ENCODE measurements at places on chromosomes 11 and 22.

DNA sequence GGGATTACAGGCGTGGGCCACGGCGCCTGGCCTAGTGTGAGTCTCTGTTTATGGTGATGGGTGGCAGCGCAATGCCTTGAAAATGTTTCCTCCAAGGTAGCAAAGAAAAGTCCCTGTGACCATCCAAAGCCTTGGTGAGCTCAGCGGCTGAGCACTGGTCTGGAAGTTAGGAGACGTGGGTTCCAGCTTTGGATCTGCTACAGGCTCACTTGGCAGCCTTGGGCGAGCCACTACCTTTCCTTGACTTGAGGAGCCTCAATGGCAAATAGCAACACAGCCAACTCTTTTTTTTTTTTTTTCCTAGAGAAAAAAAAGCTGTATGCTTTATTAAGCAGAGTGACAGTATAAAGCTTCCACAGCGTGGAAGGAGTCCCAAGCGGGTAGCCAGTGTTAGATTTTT is 61.3 kb upstream of the RASD2 start:
- DNase-seq, result no peak

- DNase-seq, result peak; percentile 17
Observed at GRCh38 chr11:8839957-8840945, 70.7 kb upstream of the AKIP1 start.

DNA sequence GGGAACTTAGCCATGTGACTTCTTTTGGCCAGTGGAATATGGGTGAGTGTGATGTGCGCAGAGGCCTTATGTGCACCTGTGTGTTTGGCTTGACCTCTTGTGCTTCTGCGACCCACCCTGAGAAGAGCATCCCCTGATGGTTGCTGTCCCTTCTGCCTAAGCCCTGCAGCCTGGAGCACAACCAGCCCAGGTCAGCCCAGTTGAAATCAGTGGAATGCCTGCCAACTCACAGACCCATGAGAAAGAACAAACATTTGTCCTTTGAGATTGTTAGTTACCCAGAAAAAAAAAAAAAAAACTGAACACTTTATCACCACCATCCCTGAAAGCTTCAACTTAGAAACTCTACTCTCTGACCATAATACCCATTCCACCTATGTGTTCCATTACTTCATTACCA is 38.5 kb downstream of the PAMR1 start:
- no peak for DNase-seq

DNA sequence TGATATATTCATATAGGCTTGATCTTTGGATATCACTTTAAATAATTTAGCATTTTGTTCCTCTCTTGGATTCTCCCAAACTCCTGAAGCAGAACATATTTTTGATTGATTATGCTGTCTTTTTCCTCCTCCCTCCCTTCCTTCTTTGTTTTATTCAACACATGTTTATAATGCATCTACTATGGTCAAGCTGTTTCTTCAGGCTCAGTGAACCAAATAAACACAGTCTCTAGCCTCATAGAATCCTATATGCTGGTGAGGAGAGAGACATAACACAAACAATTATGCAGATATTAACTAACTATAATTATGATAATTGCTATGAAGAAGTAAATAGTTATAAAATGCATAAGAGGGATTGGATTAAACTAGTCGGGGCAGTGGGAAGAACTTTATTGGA is 1023.6 kb upstream of the RAG2 start:
- no peak for DNase-seq

DNA sequence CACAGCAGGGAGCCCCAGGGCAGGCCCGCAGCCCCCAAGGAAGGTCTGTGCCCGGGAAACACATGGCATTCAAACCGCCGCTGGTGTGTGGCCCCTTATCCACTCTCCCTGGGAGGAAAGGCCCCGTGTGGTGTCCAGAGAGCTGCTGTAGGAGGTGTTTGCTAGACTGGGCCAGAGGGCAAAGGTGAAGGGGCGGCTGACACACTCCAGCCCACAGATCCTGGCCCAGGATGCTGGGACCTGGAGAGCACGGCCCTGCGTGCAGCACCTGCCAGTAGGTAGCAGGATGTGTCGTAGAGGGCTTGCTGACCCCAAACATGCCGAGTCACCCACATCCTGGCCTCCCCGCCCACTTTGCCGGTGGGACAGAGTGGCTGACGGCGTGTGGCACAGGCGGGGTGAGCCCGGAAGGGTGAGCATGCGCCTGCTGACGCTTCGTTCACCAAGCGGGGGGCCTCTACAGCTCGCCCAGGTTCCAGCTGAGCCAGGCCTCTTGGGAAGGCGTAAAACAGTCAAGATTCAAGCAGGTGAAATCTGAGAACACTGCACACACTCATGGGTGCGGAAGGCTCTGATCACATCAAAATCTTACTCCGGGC is 11.0 kb downstream of the OSBPL5 start:
- DNase-seq, result peak; percentile 13

DNA sequence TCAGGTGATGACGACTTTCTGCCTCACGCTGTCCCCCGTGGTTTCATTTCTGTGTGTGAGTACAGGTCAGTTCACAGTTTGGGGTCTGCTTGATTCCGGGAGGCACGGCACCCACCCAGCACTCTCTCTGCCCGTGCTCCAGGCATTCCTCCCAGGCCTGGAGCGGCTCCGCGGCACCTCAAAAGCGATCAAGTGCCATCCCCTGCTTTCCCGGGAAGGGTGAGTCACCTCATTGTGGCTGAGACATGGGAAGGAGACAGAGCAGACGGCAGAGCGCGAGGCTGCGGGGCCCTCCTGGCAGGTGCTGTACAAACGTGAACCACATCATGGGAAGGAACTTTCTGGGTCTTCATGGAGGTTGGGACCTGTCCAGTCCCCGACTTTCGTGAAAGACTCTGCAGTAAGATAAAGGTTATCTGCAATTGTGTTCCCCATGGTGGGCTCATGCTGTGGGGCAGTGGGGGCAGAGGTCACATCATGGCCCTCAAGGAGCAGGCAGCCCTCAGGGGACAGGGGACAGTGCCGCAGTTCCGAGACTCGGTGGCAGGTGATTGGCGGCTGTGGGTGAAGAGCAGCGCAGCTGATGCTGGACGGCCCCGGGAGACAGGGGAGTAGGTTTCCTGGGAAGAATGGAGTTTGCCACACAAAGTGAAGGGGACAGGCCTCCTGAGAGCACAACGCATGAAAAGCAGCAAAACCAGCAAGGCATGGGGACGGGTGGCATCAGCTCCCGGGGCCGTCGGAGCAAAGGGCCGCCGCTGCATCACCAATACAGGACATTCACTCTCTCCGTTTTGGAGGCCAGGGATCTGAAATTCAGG is 65.3 kb downstream of the CELSR1 start:
- no peak for DNase-seq

DNA sequence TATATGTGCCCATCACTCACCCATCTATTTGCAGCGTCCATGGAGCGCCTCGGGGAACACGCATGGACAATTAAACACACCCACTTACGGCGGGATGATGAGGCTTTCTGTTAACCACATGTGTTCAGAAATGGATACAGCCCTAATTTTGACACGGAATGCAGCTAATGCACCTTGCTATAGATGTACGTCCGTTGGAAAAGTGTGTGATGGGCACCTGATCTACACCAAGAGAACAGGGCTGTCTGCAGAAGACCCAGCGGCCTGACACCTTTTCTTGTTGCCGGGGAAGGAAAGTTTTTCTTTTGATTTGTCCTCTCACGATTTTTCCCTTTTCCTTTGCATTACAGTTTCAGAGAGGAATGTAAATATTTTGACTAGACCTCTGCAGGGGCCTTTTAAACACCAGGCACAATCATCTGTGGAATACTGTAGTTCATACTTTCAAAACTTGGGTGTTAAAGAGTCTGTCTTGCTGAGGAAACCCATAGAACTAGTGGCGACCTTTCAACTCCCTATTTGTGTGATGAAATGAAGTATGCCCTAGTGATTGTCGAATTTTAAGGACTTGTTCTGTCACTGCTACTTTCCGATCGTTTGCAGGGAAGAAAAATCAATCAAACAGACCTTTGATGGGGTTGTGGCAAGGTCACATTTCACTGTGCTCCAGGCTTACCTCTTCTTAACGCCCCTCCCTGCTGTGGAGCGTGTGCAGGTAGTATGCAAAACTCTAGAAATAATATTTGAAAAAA is 16.5 kb upstream of the PAX6 start:
- DNase-seq, result no peak

GRCh38 chr11:104333977-104334376 is 170.0 kb upstream of the PDGFD start:
- no peak for DNase-seq

GRCh38 chr22:44698531-44699421 is 3.2 kb upstream of the PRR5 start:
- DNase-seq, result no peak

DNA sequence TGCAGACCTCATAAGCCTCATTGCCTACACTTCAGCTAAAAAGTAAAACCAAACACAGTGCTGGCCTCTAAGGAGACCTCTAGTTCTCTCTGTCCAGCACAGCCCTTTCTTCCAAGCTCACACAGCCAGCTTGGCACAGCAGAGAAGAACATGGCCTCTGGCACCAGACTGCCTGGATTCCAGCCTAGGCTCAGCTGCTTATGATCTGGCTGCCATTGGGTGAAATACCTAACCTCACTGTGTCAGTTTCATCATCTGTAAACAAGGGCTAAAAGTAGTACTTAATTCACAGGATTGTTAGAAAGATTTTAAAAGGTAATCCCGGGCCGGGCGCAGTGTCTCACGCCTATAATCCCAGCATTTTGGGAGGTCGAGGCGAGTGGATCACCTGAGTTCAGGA is 9.9 kb upstream of the ACER3 start:
- no peak for DNase-seq

DNA sequence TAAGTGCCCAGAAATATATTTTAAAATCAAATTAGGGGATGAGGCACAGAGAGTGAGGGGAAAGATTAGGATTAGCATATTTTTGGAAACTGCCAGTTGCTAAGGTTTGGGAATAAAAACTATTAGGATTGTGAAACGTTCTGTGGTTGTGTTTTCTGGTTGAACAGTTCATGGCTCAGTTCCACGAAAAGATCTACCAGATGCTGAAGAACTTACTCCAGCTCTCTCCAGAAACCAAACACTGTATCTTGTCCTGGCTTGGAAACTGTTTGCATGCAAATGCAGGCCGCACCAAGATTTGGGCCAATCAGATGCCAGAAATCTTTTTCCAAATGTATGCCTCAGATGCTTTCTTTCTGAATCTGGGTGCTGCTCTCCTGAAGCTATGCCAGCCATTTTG is 15.3 kb downstream of the UBE4A start:
- DNase-seq, result no peak

DNA sequence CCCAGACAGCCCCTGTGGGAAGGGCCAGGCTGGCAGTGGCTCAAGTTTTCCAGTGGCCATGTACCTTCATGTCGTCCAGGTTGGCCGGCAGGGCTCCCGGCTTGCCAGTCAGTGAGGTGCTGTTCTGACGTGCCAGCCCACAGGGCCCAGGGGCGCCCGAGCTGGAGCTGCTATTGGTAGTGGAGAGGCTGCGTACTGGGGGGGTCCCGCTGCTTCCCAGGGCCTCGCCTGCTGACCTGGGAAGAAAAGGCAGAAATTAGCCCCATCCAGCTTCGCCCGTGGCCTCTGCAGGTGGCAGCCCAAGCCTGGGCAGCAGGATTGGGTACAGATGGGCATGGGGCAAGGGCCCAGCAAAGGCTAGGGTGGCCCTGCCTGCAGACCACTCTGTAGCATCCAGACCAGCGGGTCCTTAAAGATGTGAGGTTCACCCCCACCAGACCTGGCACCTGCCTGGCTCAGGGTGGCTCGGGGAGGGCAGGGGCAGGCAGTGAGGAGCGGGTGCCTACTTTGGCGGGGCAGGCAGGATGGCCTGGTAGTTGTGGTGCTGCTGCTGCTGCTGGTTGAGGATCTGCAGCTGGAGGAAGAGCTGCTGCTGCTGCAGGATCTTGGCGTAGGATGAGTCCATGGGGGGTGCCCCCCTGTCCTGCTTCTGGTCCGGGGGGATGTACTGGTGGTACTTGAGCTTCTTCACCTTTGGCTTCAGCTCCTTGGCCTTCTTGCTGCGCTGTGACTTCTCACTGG is 50.1 kb downstream of the SGSM3 start:
- no peak for DNase-seq

DNA sequence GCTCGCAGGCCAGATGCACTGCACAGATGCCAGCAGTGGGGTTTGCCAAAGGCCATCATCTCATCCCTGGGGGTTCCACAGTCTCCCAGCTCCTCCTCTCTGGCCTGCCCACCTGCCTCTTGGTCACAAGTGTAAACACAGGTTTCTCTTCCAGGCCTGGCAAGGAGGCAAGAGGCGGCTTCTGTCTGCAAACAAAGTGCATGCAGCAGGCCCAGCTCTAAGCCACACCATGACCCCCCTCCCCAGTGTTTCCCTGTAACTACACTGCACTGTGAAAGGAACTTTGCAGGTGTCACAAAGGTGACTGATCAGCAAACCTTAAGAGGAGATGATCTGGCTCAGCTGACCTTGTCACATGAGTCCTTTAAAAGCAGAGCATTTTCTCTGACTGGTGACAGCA is 26.2 kb upstream of the SHISAL1 start:
- peak; percentile 22 for DNase-seq

DNA sequence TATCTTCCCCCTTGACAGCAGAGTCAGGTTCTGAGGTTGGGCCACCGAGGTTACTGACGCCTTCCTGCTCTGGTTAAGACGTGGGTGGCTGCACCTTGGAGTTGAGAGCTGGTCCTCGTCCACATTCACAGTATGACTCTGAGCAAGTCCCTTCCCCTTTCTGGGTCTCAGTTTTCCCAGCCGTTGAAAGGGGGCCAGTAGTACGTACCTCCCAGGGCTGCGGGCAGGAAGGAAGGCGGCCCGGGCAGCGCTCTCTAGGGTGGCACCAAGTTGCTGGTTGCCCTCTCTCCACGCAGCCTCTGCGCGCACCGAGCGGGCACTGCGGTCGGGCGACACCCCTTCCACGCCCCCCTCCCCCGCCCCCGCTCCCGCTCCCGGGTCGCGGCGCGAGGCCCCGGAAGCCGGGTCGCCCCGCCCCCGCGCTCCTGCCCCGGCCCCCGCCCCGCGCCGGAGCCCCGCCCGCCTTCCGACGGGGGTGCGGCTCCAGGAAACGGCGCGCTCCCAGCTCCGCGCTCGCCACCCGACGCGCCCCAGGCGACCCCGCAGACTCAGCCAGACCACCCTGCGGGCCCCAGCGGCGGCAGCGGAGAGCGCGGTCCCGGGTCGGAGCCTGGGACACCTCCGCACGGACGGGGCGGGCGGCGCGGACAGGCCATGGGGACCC is at the start of gene EHBP1L1:
Gene EHBP1L1, plus strand, starts transcription at position 486 of the 664 bp plus-strand sequence. CDS start 250 bp downstream, outside the sequence.
- peak; percentile 75 for DNase-seq

DNA sequence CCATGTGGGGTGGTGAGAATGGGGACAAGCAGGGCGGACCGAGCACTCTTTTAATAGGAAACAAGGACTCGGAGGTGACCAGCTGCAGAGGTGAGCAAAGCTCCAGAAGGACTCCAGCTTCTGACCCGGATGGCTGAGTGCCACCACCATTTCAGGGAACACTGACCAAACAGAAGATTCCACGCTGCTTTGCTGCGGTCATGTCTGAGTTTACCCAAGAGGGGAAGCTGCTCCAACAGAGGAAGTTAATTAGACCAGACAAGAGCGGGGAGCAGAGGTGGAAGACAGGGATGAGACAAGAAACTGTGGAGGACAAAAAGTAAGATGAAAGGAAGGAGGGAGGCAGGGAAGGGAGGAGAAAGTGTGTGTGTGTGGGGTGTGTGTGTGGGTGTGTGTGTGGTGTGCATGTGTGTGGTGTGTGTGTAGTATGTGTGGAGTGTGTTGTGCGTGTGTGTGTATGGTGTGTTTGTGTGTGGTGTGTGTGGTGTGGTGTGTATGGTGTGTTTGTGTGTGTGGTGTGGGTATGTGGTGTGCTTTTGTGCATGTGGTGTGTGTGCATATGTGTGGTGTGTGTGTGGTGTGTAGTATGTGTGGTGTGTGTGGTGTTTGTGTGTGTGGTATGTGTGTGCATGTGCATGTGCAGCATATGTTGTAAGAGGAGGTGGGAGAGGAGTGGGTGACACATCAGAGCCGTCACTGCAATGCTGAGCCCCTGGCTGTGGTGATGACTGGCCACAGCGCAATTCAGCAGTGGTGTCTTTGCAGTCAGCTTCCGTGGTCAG is 82.2 kb upstream of the AKIP1 start:
- DNase-seq, result no peak

- DNase-seq, result no peak
Observed at GRCh38 chr11:115626414-115626813, 122.2 kb upstream of the CADM1 start.
